IMR-90 (cell line): ENCODE measurements at places on chromosomes 5 and 9.

DNA sequence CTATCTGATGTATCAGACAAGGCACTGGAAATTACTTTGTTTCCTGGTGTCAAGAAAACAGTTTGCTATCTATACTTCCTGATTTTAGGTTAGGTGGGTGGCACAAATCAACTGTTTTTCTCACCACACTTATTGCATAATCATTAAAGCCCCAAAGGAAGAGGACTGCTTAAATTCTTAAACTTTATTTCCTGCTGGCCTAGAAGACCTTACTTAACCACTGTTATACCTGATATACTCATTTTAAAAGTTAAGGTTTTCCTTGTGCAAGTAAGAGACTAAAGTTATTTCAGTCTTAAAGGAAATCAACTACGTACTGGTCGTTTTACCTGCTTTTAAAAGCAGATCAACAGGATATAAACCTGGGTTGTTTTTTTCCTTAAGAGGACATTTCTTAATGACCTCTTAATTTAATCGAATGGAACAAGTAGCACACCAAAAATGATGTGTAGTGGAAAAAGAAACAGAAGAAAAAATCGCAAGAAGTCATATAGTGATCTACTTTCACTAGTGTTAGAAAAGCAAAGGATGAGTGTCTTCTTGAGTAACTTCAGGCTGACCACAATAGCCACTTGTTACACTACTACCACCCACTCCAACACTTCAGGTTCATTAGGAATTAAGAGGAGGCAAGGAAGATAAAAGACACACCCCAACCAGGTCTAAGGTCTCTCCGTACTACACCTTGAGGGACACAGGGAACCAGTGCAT lies 974 bp downstream of the CLINT1 start:
- peak; percentile 21 for DNase-seq

DNA sequence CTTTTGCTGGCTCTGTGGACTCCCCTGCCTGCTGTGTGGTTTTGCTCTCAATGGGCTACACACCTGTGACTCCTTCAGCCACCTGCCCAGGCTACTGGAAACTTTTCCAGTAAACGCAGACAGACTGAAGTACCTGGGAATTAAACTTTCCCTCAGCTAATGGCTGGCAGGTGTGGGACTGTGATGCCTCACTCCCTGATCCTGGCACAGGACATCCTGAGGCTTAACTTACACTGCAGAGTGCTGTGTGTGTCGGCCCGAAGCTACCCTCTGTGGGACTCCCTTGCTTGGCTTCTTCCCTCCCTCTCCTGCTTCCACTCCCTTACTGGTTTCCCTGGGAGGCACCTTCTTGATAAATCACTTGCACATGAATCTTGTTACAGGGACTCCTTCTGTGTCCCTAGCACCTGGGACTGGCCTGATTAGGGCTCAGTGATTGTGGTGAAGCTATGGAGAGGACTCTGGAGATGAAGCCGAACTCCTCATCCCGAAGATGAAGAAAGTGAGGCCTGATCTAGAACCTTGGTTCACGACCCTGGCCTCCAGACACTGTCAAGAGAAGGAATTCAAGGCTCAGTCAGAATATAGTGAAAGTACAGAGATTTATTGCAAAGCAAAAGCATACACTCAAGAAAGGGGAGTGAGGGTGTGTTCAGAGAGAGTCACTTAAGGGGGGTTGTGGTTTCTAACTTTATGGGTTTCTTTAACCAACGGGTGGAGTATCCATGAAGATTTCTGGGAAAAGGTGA lies 113.4 kb upstream of the ALDH1B1 start:
- DNase-seq, result no peak

DNA sequence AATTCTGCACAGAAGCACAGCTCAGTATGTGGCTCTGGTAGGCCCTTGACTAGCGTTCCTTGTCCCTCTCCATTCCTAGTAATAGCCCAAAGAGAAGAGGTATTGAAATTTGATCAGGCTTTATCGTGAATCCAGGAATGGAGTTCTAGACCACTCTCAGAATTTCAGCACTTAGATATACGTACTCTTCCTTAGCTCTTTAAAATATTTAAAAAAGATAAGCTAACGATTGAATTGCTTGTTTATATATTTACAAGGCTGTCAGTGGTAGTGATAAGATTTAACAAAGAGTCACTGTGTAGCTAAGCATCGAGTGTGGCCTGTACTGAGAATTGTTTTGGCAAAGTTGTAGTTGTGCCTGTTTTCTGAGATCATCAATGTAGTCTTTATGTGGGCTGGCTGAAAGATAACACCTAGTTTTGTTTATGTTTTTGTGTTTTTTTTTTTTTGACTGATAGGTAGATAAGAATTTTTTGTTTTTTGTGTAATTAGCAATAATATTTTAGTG lies 2.5 kb downstream of the KIAA1958 start:
- DNase-seq, result no peak

DNA sequence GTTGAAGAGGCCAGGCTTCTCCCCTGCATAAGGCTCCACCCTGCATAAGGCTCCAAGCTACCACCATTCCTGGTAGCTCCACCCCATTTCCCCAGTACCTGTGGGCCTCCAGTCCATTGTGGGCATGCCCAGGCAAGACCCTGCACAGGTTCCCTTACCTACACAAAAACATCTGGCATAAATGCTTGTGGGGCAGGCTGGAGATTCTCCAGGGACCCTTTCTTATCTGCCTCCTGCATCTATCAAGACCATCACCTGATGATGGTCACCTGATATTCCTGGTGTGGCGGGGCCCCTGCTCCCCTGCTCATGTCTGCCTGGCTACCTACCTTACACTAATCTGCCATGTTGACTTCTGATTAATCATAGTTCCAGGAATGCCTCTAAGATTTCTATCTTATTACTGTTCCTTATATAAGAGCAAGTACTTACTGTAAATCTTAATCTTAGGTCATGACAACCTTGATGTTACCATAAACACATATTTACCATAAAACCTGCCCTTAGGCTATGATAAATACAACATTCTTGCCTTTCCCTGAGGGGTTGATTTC lies 41.0 kb downstream of the FGD3 start:
- DNase-seq, result no peak

- DNase-seq, result no peak
Observed at GRCh38 chr5:139650031-139650688, 2.0 kb downstream of the CXXC5 start.

GRCh38 chr9:36813154-36813553 lies 220.9 kb downstream of the PAX5 start:
- DNase-seq, result no peak

DNA sequence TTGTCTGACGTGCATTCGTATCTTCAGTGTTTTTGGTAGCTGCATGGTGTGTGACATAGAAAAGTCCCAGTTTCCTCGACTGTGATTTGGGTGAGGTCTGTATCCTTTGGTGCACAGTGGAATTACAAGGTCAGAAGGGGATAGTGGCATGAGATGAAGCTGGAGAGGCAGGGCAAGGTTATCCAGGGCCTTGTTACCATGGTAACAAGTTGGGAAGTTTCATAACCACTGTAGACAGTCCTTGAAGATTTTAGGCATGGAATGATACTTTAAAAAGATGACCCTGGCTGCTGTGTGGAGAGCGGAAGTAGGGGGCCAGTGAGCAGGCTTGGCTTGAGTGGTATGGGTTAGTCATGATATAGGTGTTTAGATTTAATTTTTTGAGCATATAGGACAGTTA lies 11.9 kb downstream of the EHMT1 start:
- no peak for DNase-seq

GRCh38 chr5:10250806-10251276 lies 761 bp downstream of the CCT5 start:
- peak; percentile 41 for DNase-seq

DNA sequence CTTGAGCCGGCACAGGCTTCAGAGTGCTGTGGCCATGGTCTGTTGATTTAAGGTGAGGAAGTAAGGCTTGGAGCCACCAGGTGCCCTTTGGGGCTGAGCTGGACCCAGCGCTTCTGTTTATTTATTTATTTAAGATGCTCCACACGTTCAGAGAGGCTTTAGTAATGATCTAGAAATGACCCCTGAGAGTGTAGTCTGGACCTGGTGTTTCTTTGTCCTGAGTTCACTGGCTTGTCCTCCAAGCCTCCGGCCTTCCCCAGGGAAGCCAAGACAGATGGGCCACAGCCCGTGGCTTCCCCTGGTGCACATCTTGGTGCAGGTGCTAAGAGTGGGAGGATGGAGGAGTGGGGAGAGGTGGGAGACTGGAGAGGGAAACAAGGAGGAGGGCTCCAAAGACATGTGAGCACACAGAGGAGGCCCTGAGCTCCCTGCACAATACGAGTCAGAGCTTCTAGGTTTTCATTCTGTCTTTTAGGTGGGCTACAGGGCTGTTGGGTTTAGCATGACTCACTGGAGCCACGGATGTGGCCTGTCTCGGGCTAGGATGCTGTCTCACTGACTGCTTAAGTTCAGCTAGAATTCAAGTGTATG lies 56.9 kb downstream of the AHRR start:
- DNase-seq, result peak; percentile 88

- DNase-seq, result no peak
Observed at GRCh38 chr5:137072361-137073115, 426.6 kb downstream of the SPOCK1 start.

GRCh38 chr5:167514461-167514860 lies 777.0 kb upstream of the WWC1 start:
- no peak for DNase-seq

DNA sequence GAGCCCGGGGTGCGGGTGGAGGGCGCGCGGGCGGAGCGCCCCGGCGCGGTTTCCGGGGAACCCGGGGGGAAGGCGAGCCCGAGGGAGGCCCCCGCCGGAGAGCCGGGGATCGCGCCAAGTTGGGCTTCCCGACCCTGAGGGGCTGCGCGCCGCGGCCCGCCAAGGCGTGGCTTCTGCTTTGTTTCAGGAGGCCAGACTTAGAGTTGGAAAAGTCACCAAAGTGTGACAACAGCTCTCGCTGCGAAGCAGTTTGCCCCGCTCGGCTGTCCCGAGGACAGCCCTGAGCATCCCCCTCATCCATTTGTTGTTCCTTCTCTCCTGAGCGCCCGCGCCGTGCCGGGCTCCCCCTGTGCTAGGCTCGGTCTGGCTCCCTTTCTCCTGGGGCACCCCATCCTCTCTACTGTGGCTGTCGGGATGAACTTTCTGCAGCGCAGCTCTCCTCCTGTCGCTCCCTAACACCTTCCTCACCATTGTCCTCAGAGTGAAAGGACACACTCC lies 410 bp downstream of the GLIPR2 start:
- no peak for DNase-seq

GRCh38 chr9:4740388-4740637 lies 689 bp downstream of the AK3 start:
- DNase-seq, result no peak

DNA sequence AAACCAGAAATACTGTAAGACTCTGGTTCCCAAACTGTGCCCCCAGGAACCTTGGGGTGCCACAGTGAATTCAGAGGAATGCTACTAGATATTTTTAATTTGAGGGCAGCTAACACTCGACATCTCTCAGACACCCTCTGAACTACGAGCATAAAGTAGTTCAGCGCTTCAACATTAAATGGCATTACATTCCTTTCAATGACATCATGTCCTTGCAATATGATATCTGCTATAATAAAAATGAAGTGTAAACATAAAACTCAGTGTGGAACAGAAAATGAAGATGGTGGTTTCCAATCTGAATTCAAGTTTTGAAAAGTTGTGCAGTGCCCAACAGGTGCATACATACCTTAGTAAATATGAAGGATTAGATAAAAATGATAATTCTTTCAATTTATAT lies 116.1 kb downstream of the LPAR1 start:
- DNase-seq, result peak; percentile 57

DNA sequence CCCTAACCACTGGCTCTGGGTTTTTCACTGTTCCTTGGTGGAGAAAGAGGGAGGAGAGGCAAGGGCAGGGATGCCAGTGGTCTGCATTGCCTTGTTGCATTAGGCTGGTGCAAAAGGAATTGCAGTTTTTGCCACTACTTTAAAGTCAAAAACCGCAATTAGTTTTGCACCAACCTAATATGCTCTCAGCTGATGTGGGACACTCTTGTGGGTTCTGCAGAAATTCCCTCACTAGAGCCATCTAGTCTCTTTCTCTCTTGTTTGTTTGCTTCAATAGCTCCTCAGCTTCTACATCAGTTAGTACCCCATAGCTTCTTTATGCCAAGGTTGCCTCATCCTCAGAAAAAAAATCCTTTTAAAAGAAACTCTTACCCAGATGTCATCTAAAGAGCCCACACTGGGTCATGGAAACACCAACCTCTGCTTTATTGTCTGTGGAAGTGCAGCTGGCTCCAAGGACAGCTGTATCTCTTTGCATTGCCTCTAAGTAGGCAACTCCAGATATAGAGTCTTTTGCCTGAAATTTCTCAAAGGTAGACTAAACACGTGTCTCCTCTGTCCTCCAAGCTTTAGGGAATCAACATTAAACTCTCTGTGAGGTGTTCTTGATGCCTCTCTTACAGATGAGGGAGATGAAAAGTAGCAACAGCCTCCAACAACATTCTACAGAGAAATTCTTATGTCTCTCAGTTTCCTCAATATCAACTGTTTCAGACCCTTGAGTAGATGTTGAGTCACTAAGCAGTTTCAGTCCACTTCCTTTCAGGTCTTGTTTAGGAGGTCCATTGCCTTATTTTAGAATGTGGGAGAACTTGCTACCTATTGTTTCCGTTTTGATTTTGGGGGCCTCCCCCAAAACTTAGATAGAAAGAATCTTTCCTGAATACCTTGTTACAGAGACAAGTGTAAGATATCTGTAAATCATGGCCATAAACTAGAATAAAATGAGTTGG lies 84.9 kb upstream of the MEF2C start:
- no peak for DNase-seq

DNA sequence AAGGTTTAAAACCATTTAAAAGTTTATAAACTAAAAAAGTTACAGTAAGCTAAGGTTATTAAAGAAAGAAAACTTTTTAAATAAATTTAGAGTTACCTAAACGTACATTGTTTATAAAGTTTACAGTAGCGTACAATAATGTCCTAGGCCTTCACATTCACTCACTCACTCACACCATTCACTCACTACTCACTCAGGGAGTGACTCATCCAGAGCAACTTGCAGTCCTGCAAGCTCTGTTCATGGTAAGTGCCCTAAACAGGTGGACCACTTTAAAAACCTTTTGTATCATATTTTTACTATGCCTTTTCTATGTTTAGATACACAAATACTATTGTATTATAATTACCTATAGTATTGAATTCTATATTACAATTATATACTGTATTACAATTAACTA lies 190.8 kb upstream of the RASA1 start:
- DNase-seq, result peak; percentile 75
